ENCODE measurements at places on chromosomes 2 and 18. TPM values are rescaled to one million over a fixed set of nuclear protein-coding genes. Genes with fewer than 3 reads are reported as not detected.

SERPINB13 gene
- 0.99 TPM for total RNA-seq

RNASEH1 gene
- total RNA-seq, result 15.7 TPM

SKA1 gene
- total RNA-seq, result 11.5 TPM

C2orf78 gene
- not detected for total RNA-seq

DLX1 gene
- total RNA-seq, result 0.09 TPM

C2orf72 gene
- 0.05 TPM for total RNA-seq

ZAP70 gene
- total RNA-seq, result 160 TPM
